ENCODE measurements at places on chromosomes 7 and 10. TPM values are rescaled to one million over a fixed set of nuclear protein-coding genes. Genes with fewer than 3 reads are reported as not detected.

DNA sequence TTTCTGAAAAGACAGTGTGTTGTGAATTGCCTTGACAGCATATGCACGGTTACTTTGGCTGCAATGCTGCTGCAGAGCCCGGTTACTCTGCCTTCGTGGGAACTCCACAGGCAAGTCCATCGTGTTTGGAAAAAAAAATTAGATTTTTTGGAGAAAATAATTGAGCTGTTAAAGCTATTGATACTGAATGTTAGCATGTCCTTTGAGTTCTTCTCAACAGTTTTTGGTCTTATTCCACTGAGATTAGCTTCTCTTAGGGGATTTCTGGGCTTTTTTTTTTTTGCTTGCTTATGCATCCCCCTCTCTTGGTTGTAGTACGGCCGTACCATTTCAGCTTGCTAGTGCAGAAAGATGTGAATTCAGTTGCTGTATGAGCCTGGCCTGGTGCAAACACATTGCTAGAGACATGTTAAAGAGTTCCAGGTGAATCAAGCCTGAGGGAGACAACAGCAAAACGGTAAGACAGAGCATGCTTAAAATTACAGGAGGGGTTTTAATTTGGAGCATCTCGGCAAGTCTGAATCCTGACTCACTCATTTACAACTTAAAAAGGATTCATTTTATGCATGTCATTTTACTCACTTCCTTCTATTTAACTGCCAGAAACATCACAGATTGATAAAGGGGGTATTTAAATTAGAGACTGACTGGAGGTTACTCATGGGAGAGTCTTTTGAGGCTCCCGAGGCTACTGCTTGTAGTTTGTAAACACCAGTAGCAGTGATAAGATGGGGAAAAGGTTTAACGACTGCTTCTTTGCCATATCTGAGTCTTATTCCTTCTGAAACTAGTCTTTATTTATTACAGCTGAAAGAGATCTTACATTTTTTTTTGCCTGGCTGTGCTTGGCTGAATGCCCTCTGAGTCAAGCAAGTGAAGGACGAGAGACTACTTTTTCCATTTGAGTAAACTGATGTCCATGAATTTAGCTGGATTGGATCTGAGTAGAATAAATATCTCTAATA lies 113.7 kb downstream of the CDK14 start:
- no peak for DNase-seq

- no peak for DNase-seq
These were observed 72.7 kb upstream of the ARID5B start for GRCh38 chr10:61828788-61829187.

DNA sequence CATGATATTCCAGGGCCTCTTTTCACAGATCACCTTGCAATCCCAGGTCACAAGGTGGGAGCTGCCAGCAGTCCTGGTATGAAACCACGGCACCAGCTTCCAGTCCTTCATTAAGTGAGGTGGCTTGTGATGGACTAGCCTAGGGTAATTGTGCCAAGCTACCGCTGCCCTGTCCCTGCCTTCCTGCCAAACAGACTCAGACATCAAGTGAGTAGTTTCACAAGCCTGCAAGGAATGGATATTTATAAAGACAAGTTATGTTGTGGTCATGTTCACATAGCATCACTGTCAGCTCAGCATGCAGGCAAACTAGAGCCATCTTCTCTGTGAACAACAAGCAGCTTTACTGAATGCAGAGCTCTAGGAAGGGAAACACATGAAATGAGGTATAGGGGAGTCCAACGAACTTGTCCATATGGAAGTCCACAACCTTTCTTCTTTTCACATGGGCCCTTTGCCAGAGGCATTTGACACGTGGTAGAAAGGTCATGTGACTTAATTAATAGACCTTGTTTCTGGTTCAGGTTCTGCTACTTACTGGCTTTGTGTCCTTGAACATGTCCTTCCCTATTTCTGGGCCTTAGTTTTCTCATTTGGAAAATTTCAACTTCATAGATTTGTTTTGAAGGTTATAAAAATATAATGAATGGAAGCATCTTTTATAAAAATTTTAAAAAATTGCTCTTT lies 1061.2 kb downstream of the KCNMA1 start:
- no peak for DNase-seq

GRCh38 chr10:69409968-69410367 lies 6.8 kb downstream of the TACR2 start:
- DNase-seq = peak; percentile 65

The NPSR1 gene
- polyA plus RNA-seq = not detected

Data from heart left ventricle (tissue), 16 donors.